Epithelial cell of proximal tubule (primary cell): ENCODE measurements at places on chromosomes 3 and 15. TPM values are rescaled to one million over a fixed set of nuclear protein-coding genes. Genes with fewer than 3 reads are reported as not detected.

The HESX1 gene
- 0.14 TPM in 1 of 2 replicates, not detected in the other for total RNA-seq

The SQOR gene
- total RNA-seq = 107 and 124 TPM in 2 replicates

The ANKDD1A gene
- 0.51 and 3.0 TPM in 2 replicates for total RNA-seq

The CPLX3 gene
- total RNA-seq = not detected in 2 replicates

The ATP10A gene
- 13.0 and 13.2 TPM in 2 replicates for total RNA-seq

The ECT2 gene
- 98.8 and 129 TPM in 2 replicates for total RNA-seq

The CD96 gene
- total RNA-seq = 0.14 TPM in 1 of 2 replicates, not detected in the other

The PIGX gene
- 24.8 and 29.2 TPM in 2 replicates for total RNA-seq

The CCR9 gene
- total RNA-seq = 0.17 TPM in 1 of 2 replicates, not detected in the other

The LSG1 gene
- 29.1 and 29.7 TPM in 2 replicates for total RNA-seq

The WDR49 gene
- not detected in 2 replicates for total RNA-seq
